Renal cortex interstitium (tissue), 15 donors: ENCODE measurements at places on chromosomes 16 and 17.

- DNase-seq: no peak
Measured at GRCh38 chr16:85296859-85297660, 184.8 kb upstream of the CIBAR2 start.

- DNase-seq: no peak
Measured at GRCh38 chr17:49437696-49438435, 23.2 kb upstream of the PHB1 start.

- no peak for DNase-seq
Measured at GRCh38 chr16:89207993-89208392, 7.7 kb upstream of the SLC22A31 start.

DNA sequence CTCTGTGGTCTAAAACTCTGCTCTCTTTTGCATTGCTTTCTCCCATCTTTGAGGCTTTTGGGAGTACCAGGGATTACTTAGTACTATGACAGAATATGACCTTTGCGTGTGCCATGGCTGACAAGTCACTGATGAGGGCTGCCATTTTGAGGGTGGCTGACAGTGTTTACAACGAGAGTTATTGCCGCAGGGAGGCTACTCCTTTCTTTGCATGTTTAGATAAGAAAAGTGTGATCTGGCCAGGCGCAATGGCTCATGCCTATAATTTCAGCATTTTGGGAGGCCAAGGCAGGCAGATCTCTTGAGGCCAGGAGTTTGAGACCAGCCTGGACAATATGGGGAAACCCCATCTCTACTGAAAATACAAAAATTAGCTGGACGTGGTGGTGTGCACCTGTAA, 77.5 kb downstream of the GSG1L start:
- no peak for DNase-seq

- DNase-seq: no peak
Measured at GRCh38 chr16:4410335-4411075, 5.9 kb downstream of the CORO7 start.
